ENCODE measurements at places on chromosomes 11 and 22.
A peak's percentile ranks its signal among the peaks of the same experiment; 100 is the strongest.

DNA sequence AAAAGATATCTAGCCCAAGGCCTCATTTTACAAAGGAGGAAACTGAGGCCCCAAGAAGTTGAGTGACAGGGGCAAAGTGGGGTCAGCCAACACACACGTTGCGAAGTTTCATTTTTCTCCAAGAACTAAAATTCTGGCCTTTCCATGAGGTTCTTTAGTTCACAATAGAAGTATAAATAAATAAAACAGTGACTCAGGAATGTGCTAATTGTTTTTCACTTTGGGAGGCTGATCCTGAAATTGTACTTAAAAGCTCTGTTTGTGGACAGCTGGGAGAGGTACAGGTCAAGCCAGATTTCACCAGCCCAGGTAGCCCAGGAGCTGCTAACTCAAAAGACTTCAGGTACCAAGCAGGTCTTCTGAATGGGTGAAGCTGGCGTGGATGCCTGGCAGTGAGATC lies 105.2 kb downstream of the TRAF6 start:
- no peak for DNase-seq

DNA sequence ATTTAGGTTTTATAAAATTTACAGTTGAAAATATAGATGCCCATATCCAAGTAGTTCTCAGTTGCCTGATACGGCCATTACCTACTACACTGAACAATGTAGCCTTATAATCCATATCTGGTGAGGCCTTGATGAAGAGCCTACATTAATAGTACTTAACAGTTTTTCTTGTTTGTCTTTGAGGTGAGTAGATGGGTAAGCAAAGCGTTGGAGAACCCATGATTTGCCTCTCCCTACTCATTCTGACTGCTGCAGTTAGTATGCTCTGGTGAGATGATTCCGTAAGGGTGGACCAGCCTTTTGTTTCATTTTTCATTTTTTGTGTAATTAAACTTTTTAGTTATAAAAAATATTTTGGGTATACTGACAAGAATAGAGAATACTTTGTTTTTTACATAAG lies 11.4 kb downstream of the PAAF1 start:
- no peak for DNase-seq

- DNase-seq: no peak
Observed at GRCh38 chr22:46661221-46661851, 41.1 kb downstream of the GRAMD4 start.

- no peak for DNase-seq
Observed at GRCh38 chr22:42929838-42930155, 72.7 kb upstream of the ARFGAP3 start.

DNA sequence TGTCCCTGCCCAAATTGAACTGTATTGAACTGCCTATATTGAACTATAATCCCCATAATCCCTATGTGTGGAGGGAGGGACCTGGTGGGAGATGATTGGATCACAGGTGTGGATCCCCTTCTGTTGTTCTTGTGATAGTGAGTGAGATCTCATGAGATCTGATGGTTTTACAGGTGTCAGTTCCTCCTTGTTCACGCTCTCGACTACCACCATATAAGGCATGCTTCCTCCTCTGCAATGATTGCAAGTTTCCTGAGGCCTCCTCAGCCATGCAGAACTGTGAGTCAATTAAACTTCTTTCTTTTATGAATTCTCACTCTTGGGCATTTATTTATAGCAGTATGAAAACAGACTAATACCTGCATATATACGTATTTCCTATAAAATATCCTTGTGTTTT lies 206.5 kb upstream of the PDGFD start:
- DNase-seq: no peak

GRCh38 chr11:27355575-27356104 lies 7.4 kb downstream of the CCDC34 start:
- DNase-seq: no peak

GRCh38 chr22:25942115-25942855 lies 200.3 kb downstream of the MYO18B start:
- no peak for DNase-seq

GRCh38 chr11:98153752-98154151 lies 867.0 kb upstream of the CNTN5 start:
- no peak for DNase-seq

DNA sequence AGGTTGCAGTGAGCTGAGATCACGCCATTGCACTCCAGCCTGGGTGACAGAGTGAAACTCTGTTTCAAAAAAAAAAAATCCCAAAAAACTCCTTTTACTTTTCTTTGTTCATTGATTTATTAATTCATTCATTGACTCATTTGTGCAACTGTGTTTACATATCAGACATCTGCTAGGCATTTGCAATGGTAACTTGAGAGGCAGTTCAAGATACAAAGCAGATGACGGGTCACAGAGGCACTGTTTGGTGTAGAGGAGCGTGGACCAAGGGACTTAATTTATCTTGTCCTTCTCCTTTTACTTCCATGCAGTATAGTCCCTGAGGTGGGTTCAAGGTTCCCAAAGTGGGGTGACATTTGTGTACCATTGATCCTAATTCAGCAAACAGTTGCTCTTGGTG lies 71.4 kb downstream of the KIAA1671 start:
- DNase-seq: no peak

GRCh38 chr11:17563231-17563646 lies 16.2 kb downstream of the OTOG start:
- no peak for DNase-seq

GRCh38 chr22:29217827-29218757 lies 12.4 kb downstream of the EMID1 start:
- no peak for DNase-seq

DNA sequence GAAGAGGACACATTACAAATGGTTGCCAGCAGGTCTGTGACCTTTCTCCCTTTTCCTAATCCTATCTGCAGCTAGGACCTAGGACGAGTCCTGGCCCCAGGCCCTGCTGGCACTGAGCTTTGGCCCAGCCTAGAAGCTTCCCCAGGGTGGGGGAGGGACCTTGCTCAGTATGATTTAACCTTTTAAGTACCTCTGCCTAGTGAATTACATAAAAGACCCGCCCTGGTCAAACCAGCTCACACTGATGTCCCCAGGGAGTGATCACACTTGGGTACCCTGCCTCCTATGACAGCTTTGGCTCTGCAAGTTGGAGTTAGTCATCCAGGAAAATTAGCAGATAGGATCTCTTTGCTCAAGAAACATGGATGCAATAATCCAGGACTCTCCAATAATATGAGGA lies 21.9 kb downstream of the ASCC2 start:
- DNase-seq: no peak

- no peak for DNase-seq
Observed at GRCh38 chr11:69359735-69360480, 66.0 kb downstream of the MYEOV start.

DNA sequence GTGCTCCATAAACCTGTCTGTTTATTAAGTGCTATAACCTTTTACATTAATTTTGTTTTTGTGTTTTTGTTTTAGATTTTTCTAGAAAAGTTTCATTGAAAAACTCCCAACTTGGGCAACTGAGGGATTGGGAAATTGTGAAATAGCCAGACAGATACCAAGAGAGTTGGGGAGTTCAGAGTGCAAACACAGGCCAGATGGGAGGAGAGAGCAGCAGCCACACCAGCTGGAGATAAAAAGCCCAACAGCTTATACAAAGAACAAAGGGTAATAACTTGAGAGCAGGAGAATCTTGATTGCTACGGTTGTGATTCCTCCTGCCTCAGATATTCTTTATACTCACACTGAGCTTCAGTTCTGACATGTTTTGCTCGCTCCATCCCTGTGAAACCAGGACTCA lies 1642.2 kb downstream of the LRRC4C start:
- DNase-seq: no peak

GRCh38 chr11:44328138-44328660 lies 18.3 kb upstream of the ALX4 start:
- DNase-seq: no peak

DNA sequence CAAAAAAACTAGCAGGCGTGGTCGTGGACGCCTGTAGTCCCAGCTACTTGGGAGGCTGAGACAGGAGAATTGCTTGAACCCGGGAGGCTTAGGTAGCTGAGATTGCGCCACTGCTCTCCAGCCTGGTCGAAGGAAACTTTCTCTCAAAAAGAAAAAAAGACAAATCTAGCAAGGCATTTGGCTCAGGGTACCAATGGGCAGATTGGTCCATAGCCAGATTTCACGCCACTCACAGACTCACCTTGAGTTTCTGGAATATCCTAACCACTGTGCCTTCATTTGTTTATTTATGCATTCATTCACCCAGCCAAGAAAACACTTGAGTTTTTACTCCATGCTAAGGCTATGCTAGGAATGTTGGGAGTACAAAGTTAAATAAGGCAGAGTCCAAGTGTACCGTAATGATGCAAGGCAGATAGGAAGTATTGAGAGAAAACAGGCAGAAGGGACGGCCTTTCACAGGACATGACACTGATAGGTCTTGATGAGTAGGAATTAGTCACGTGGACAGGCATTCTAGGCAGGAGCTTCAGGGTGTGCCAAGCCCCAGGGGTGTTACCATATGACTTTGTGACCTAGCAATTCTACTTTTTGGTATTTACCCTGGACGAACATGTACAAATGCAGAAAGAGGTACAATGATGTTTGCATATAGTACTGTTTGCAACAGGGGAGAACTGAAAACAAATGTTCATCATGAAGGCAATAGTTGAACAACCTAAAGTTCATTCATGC lies 3.0 kb upstream of the PACSIN3 start:
- DNase-seq: no peak

DNA sequence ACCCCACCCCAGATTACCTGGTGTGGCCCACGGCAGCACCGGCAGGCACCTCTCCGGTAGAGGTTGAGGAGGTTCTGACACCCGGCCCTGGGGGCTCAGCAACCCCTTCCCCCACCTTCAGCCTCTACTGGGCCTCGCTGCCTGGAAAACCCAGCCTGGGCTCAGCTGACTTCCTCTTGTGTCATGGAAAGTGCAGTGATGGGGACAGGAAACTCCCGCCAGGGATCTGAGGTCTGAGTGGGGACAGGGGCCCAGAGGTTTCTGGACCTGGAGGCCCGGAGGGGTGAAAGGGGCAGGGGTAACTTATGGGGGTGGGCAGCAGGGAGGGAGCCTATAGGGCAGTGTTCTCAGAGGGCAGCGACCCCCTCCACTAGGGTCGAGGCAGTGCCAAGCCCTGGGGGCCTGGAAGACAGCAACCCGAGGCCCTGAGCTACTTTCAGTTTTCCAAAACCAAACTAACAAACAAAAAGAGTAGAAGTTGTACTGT lies 10.0 kb upstream of the CD5 start:
- DNase-seq: no peak

- DNase-seq: no peak
Observed at GRCh38 chr11:71438650-71439049, 9.5 kb downstream of the DHCR7 start.

GRCh38 chr11:94046796-94047195 lies 25.6 kb downstream of the HEPHL1 start:
- no peak for DNase-seq

- no peak for DNase-seq
Observed at GRCh38 chr11:73140213-73141030, 1.7 kb downstream of the FCHSD2 start.

DNA sequence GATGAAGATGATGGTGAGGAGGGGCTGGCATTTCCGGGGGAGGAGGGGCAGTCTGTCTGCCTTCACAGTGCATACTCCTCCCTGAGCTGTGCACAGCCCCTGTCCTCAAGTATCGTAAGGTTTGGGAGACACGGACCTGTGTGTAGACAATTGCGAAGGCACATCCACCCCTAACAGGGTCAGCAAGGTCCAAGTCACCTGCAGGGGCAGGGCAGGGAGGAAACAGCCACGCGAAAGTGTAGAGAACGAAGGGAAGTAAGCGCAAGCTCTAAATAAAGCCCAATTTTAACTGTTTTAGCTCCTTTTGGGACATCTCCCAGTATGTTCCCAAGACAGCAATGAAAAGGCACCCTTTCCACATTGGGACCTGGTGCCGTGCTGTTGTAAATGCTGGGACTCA lies 448.2 kb downstream of the TBC1D22A start:
- no peak for DNase-seq

- no peak for DNase-seq
Observed at GRCh38 chr11:21615955-21616371, 576.9 kb upstream of the ANO5 start.

GRCh38 chr11:119599864-119600541 lies 129.0 kb downstream of the NECTIN1 start:
- DNase-seq: no peak

DNA sequence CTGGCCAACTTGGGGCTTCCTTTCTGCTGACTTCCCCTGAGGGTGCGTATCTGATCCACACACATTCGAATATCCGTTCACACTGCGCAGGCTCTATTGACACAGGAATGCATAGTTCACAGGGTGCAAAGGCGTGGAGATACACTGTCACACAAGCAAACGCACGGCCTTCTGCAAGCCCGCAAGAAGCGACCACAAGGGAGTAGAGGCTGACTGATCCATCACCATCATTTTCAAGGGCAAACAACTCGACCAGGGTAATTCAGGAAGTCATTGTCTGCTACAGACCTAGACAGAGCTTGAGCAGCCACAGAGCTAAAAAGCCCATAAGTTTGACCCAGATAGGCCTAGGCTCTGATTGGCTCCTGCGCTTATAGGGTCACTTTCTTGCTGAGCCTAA lies 392.3 kb downstream of the MN1 start:
- no peak for DNase-seq

- peak; percentile 33 for DNase-seq
Observed at GRCh38 chr11:47980088-47980906, at the start of gene PTPRJ. TSS of gene PTPRJ (plus strand) at chr11:47980559. CDS start at chr11:47980913, 354 bp downstream.

Measured in stimulated activated CD8-positive, alpha-beta memory T cell treated with anti-CD3 and anti-CD28 coated beads, Interleukin-15, amount 100 ng/mL, for 1 hour (primary cell).